ENCODE measurements at places on chromosomes 5 and 9. TPM values are rescaled to one million over a fixed set of nuclear protein-coding genes. Genes with fewer than 3 reads are reported as not detected.

DNA sequence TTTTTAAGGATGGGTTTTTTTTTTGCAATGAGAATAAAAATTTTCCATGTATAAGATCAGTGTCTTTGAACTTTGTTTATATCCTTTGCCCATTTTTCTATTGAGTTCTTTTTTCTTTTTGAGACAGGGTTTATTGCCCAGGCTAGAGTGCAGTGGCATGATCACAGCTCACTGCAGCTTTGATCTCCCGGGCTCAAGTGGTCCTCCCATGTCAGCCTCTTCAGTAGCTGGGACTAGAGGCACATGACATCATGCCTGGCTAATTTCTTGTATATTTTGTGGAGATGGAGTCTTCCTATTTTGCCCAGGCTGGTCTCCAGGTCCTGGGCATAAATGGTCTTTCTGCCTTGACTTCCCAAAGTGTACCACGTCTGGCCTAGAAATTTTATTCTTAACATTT is 21.2 kb downstream of the GPBP1 start:
- H3K4me1 ChIP-seq = peaks cover 3% of the 10 kb centered on the region
- DNase-seq = no peak
- no peaks in the 10 kb centered on the region for H3K36me3 ChIP-seq
- no peak overlapping the region for H3K4me3 ChIP-seq
- no peak overlapping the region for H3K27ac ChIP-seq

Gene FYB1
- 0.97 TPM for total RNA-seq

GRCh38 chr5:22473886-22474285 is 379.3 kb downstream of the CDH12 start:
- no peaks in the 10 kb centered on the region for H3K36me3 ChIP-seq
- DNase-seq = no peak
- no peaks in the 10 kb centered on the region for H3K4me1 ChIP-seq
- H3K27me3 ChIP-seq = no peaks in the 10 kb centered on the region
- H3K4me3 ChIP-seq = no peak overlapping the region
- H3K27ac ChIP-seq = no peak overlapping the region

DNA sequence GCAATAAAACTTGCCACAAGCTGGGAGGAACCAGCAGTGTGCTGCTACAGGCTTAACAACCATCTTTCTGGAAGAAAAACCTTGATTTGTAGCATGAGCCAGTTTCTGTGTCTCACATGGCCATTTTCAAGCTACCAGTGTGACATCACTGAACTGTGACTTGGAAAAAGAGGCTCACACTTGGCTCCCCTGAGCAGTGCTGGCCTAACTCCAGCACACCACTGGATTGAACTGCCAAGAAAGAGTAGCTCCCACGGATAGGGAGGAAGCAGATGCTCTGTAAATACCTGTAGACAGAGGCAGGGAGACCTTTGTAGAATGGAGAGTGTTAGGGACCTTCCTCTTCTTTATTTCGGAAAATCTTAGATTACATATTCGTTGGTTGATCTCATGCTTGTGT is 197.9 kb downstream of the SH3GL2 start:
- no peak for DNase-seq
- no peak overlapping the region for H3K4me3 ChIP-seq
- H3K4me1 ChIP-seq = no peaks in the 10 kb centered on the region
- no peaks in the 10 kb centered on the region for H3K36me3 ChIP-seq
- no peak overlapping the region for H3K27ac ChIP-seq
- H3K27me3 ChIP-seq = no peaks in the 10 kb centered on the region

Gene HARS1
- 30.9 TPM for total RNA-seq

Data from pancreas (tissue), 10 donors.